ENCODE measurements at places on chromosomes 12 and 14.

DNA sequence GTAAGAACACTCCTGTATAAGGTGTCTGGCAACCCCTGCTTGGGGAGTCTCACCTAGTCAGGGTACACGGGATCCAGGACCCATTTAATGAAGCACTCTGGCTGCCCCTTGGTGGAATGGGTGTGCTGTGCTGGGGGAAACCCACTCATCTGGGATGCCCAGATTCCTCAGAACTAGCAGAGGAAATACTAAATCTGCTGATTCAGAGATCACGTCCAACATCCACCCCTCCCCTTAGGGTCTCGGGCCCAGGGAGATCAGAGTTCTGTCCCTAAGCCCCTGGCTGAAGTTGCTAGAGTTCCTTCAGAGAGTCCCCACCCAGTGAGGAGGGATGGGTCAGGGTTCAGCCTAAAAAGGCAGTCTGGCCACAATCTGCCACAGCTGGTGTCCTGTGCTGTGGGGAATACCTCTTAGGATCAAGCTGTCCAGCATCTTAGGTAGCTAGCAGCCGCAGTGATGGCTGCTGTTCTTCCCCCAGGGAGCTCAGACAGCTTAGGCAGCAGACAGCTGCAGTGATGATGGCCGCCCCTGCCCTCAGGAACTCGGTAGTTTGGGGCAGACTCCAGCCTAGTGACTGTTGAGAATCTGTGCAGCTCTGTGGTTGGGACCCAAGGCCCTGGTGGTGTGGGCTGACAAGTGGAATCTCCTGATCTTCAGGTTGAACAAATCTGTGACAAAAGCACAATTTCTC, 74.8 kb downstream of the IFNG-AS1 start:
- DNase-seq = no peak

GRCh38 chr14:83163016-83163415, 1629.4 kb upstream of the SEL1L start:
- no peak for DNase-seq

GRCh38 chr12:27332407-27332713, 276 bp upstream of the BMAL2 start:
- no peak for DNase-seq

DNA sequence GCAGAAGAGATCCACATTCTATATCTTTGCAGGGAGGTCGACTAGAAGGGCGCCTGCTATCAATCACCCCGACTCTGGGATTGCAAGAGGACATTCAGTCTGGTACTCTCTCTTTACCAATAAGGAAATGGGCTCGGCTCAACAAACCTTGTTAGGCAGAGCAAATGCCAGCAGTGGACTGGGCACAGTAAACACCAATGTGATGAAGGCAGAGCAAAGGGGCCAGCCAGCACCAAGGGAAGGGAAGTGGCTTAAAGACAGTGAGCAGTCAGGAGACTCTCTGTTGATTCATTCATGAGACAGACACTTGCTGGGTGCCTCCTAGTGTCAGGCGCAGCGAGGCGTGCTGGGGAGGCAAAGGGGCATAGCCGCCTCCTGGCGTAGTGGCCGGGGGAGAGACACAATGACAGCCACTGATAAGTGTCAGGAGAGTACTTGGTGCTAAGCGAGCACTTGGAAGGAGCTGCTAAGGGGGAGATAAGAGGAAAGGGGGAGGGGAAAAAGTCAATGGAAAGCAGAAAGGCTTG, 34.1 kb downstream of the TMCC3 start:
- no peak for DNase-seq

All from AG09309 (cell line).